Cerebellar nuclear complex (tissue), 1 donor: ENCODE measurements at places on chromosomes 2 and 18.

DNA sequence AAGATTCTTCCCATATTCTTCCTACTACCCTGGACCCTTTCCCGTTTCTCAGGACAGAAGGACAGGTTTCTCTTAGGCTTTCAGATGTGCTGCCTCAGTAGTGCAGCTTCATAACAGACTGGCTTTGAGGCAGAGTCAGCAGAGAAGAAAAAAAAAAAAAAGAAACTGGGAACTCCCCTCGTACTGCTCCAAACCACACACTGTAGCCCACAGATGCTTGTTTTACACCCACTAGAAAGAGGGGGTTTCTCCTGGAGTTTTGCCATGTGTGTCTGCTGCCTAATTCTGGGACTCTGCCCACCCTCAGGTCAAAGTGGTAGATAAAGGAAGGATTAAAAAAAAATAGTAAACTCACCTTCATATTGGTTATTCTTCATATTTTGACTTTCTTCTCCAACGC lies 95.9 kb downstream of the NCOA1 start:
- DNase-seq = no peak

DNA sequence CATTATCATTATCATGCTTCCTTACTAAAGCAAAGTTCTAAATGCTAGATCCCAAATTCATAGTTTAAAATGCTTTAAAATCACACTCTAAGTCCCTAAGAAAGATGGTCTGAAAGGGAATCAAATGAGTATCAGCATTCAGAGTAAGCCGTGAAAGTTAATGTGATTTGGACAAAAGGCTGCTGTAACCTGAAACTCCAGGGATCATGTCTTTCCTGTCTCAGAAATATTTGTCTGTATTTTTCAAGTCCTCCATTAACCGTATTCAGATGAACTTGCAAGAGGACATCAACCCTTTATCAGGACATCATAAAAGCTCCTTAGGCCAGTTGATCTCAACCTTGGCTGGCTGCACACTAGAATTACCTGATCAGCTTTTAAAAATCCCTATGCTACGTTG lies 324.3 kb upstream of the PKDCC start:
- DNase-seq = no peak

- DNase-seq = no peak
Measured at GRCh38 chr2:236767941-236768340, 198.3 kb downstream of the ACKR3 start.

- no peak for DNase-seq
Measured at GRCh38 chr2:128640166-128640844, 321.6 kb upstream of the HS6ST1 start.

GRCh38 chr2:155381436-155381835 lies 682.9 kb downstream of the KCNJ3 start:
- no peak for DNase-seq

GRCh38 chr2:104915107-104915793 lies 61.3 kb downstream of the POU3F3 start:
- no peak for DNase-seq

GRCh38 chr2:48268671-48269070 lies 261.3 kb upstream of the STON1 start:
- no peak for DNase-seq
